ENCODE measurements at places on chromosomes 13 and 19.

GRCh38 chr13:106685143-106685542, 117.2 kb upstream of the ARGLU1 start:
- no peak for DNase-seq

GRCh38 chr19:33699754-33700407, 78.1 kb downstream of the CHST8 start:
- no peak for DNase-seq

DNA sequence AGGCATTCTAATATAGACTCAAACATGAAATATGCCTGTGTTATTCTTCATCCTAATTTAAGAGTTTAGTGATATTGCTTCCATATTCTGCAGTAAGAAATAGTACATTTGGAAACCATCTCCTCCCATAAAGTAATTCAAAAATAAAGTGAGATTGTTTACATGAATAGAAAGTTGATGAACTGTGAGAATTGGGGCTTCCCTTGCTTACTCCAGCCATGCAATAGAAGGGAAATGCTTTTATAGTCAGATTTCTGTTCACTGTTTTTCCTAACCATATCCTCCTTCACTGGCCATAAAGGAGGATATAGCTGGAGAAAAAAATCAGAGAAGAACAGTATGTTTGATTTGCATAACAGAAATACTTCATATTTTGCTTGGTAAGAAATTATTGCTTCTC, 7.8 kb downstream of the LRCH1 start:
- DNase-seq = no peak

- no peak for DNase-seq
Observed at GRCh38 chr13:36038785-36039555, 92.2 kb downstream of the DCLK1 start.

DNA sequence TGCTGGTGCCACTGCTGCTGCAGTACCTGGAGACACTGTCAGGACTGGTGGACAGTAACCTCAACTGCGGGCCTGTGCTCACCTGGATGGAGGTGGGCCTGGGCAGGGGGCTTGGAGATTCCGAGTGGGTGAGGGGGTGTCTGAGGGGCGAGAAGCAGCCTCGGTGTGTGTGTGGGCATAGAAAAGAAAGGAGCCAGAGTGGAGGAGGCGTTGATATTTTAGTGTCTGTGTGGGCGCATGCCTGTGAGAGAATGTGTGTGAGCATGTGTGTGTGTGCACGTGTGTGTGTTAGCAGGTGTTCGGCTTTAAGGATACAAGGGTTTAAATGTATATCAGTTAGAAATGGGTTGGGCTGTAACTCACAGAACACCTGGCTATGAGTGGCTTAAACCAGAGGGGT, 3.7 kb downstream of the ARHGAP33 start:
- DNase-seq = no peak

GRCh38 chr19:33674626-33675367, 53.0 kb downstream of the CHST8 start:
- DNase-seq = no peak

DNA sequence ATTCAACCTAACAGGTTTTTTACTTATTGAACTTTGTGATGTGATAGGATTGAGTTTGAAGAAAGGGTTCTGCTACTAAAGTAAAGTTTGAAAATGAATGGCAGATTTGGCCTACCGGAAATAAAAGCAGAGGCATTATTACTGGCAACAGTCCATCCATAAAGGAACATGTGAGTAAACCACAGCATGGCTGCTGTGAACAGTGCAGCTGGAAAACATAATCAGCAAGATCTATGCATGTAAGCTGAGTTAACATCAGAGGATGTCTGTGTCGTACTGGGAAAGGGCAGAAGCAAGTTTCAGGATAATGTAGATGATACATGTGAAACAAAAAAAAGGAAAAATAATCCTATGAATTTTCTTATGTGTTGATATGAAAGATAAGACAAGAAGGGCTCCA, 87.6 kb downstream of the CYSLTR2 start:
- DNase-seq = no peak

DNA sequence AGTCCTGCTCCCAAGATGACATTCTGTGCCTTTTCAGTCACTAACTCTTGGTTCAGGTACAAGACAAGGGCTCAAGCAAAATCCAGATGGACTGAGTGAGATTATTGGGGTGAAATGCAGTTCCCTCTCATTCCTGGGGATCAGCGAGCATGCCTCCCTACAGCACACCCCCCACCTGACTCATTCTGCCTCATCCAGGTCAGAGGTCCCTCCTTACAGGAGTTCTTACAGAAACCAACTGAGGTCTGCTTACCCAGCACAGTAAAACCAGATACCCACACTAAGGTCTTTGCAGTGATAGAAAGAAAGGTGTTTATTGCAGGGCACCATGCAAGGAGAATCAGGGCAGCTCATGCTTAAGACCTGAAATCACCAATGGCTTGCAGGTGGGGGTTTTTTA, 21.6 kb upstream of the MRI1 start:
- DNase-seq = no peak

Measured in NCI-H1694 (cell line).